ENCODE measurements at places on chromosomes 12 and 14.
A peak's percentile ranks its signal among the peaks of the same experiment; 100 is the strongest.

DNA sequence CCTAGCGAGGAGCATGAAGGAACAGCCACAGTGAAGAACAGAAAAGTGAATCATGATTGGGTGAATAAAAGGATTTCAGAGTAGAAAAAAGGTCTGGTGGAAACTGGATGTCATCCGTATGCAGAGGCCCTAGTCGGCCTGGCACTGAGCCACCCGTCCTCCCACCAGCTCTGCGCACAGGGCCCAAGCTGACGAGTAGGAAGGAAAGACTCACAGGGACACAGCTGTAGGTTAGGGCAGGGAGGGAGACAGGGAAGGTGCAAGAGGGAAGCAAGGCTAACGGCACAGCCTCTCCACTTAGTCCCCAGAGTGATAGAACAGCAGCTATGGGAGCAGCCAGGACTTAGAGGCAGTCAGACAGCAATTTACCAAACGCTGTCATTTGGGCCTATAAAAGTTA is 112.6 kb downstream of the KCNK10 start:
- no peak for DNase-seq

- no peak for DNase-seq
These were observed 372.2 kb downstream of the GXYLT1 start for GRCh38 chr12:41772478-41772877.

- no peak for DNase-seq
These were observed 56.5 kb upstream of the PPFIA2 start for GRCh38 chr12:81815611-81816010.

GRCh38 chr14:38137005-38137404 is 70.7 kb upstream of the SSTR1 start:
- no peak for DNase-seq

GRCh38 chr12:121095544-121096198 is 37.0 kb upstream of the P2RX7 start:
- DNase-seq = peak; percentile 31

DNA sequence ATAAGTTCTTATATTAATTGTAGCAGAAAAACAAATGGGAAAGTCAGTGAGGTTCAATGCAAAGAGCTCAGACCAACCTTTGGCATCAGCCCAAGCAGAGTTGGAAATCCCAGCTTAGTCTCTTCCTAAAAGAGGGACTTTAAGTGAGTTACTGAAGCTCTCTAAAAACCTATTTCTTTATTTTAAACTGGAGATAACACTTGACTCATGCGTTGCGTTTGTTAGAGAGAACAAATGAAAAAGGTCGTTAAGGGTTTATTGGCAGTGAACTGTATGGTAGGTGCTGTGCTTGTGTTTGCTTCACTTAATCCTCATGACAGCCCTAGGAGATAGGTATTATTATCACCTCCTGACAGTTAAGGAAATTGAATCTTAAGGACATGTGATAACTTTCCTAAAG is 396.5 kb downstream of the RAD51B start:
- no peak for DNase-seq

GRCh38 chr14:55773312-55773711 is 193.3 kb downstream of the KTN1 start:
- no peak for DNase-seq

DNA sequence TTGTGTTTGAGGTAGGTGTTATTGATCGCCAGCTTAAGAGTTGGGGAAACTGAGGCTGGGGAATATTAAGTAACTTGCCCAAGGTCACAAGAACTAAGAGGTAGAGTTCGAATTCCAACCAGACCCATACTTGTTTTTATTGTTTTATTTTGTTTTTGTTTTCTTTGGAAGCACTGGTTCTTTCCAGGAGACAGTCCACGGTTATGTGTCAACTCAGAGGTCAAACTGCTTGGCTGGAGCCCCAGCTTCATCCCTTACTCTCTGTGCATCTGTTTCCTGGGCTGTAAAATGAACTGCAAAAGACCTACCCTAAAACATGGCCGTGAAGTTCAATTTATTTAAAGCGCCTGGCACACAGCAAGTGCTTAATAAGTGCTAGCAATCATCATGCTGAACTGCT is 74.4 kb upstream of the MAP1LC3B2 start:
- no peak for DNase-seq

DNA sequence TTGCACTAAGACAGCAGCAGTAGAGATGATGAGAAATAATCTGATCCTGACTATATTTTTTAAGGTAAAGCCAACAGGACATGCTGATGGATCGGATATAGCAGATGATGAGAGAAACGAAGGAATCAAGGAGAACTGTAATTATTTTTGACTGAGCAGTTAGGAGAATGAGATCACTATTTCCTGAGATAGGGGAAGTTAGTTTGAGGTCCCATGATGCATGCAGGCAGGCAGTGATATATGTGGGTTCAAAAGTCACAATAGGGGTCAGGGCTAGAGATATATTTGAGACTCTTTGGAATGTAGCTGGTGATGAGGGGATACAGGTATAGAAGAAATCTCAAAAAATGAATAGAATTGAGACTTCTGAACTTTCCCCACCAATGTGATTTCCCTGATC is 107.6 kb downstream of the GTF2A1 start:
- DNase-seq = no peak

- DNase-seq = no peak
These were observed 225.6 kb downstream of the VRK1 start for GRCh38 chr14:97022741-97023140.

DNA sequence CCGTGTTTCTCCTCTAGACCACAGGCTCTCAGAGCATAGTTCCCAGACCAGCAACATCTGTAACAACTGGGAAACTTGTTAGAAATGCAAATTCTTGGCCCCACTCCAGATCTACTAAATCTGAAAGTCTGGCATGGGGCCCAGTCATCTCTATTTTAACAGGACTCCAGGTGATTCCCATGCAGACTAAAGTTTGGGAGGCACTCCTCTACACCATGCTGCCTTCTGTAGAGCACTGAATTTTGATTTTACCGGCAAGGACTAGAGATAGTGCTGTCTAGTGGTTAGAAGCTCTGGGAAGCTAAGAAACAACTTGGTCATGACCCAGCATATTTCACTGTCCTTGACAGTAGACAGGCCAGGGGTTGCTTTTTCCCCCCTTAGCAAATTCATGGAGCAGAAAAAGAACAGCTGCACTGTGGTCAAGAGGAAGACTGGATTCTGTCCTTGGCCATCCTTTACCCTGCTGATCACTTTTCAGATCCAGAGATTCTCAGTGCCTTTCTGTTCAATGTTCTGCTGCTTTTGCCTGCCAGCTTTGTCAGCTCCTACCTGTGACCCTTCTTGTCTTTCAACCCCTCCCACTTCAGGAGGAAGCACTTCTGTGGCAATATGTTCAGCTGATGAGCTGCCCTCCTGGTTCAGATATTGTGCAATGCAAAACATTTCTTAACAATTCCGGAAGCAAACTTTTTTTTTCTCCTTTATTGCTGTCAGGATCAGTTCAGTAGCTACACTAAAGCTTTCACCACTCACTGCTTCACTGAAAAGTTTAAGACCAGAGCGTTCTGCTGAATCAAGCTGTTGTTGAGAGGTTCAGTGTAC is 133.8 kb upstream of the NUDT4 start:
- no peak for DNase-seq

DNA sequence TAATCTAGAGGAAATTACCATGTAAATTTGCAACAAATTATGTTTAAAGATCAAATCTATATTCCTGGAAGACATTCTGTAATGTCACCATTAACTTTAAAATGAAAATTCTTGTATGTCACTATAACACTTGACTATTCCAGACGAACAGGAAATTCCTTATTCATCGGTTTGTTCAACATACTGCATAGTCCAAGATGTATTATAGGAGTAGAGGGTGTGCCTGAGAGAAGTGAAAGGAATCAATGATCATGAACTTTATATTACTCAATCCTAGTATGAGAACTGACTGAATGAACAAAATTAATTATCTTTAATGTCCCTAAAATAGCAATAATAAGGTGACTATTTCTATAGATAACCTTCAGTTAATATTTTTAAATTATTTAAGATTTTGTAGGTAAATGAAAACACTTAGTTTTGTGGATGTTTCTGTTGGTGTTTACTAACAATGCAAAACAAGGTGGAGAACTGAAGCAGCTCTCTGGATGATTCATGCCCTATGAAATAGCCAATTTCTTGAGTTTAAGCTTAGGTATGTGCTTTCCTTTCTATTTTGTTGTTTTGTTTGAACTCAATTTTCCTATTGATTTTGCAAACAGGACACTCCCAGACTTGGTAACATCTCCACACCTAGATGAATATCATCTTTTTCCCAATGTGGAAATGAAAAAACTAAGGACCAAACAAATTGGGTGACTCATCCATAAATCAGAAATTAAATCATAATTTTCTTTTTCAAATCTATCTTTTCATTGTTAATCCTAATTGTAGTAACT is 18.2 kb upstream of the ITPR2 start:
- DNase-seq = no peak

DNA sequence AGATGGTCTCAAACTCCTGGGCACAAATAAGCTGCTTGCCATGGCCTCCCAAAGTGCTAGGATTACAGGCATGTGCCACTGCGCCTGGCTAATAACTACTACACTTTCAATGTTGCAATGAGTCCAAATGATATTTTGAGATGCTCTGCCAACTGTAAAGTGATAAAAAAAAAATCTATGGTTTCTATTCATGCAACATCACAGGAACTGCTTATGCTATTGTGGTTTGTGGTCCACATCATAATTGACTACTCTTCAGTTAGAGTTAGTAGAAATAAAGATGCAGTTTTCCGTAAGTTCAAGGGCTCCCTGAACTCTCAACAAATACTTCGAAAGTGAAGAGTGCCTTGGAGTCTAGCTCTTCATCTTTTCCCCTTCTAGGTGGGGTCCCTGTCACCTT is 239.4 kb downstream of the C12orf75 start:
- DNase-seq = no peak

- DNase-seq = no peak
These were observed 256.2 kb upstream of the CPNE8 start for GRCh38 chr12:39161465-39162085.

DNA sequence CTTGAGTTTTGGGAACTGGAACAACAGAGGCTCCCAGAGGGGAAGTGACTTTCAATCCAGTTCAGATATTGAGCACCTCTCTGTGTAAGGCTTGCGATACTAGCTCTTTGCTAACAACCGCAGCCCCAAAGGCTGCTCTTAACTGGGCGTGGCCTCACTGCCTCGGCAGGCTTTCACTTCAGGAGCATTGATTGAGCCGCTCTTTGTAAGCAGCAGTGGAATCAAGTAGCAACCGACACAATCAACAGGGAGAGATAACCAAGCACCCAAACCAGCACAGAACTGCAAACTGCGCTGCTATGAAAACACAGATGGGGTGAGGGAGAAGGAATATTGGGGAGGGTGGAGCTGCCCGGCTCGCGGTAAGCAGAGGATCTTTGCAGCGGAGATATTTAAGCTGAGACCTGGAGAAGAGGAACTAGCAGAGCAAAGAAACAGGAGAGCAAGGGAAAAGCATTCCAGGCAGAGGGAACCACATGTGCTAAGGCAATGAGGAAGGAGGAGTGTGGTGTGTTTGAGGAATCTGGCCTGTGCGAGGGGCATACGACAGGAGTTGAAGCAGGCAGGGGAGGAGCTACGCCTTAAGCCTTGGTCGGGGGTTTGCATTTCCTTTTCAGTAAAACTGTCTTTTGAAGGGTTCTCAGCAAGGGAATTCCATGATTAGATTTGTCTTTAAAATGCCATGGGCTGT is 17.3 kb upstream of the YY1 start:
- DNase-seq = no peak

- peak; percentile 57 for DNase-seq
These were observed 33.4 kb upstream of the SMOC1 start for GRCh38 chr14:69845787-69846186.
